Activated naive CD8-positive, alpha-beta T cell treated with anti-CD3 and anti-CD28 coated beads, Interleukin-2, amount 50 U/mL, for 16 hours (primary cell): ENCODE measurements at places on chromosomes 5 and 9.

- DNase-seq: no peak
These were observed 93.3 kb upstream of the SLC44A1 start for GRCh38 chr9:105150991-105151685.

- DNase-seq: no peak
These were observed 249.3 kb downstream of the DNAH5 start for GRCh38 chr5:13695076-13695712.

DNA sequence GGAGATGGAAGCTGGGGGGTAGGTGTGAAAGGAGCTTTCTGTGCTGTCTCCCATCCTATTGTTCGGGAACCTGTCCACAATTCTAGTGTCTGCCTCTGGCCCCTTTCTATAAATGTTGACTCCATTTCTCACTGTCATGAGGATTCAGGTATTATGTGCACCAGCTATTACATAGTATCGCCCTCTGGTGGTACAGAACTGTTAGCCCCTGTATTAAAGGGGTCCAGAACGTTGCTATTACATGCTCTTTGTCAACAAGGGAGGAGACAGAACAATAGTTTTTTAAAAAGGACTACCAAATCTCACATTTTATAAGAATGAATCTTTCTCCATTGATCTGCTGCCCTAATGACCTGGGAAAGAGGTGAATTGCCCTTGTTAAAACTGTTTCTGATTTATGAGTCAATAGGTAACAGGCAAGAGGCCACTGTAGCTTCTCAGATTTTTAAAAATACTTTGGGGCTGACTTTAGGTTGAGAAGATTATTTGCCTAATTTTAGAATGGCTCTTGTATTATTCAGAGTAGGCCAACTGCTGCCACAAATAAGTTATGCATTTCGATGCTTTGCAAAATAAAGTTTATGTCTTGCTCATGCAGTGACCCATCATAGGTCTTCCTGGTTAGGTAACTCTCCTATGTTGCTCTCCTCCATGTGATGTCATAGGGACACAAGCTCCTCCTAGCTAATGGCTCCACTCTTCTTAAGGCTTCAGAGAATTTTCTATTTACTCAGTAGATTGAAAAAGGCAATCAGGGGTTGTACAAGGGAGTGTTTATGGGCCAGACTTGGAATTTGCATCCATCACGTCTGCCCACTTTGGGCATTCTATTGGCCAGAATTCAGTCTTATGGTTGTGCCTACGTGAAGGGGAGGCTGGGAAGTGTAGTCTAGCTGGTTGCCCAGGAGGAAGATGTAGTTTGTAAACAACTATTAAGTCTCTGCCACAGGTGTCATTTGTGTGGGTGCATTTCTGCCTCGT, 20.8 kb downstream of the DCANP1 start:
- DNase-seq: no peak

DNA sequence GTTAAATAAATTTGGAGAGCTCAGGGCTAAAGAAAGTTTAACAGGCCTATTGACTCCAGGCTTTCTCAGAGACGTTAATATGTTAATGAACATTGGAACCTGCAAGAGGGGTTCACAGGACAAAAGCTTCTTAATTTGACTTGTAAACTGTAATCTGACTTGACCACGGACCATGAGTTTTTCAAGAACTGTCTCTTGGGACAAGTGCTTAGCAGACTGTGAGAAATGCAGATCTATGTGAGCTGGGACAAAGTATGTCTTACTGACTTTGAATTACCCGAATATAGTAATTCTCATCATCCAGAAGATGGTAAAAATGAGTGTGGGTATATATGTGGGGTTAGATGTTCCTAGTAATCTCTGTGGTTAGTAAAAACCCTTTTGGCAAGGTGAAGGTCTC, 186.6 kb downstream of the ATP10B start:
- no peak for DNase-seq

DNA sequence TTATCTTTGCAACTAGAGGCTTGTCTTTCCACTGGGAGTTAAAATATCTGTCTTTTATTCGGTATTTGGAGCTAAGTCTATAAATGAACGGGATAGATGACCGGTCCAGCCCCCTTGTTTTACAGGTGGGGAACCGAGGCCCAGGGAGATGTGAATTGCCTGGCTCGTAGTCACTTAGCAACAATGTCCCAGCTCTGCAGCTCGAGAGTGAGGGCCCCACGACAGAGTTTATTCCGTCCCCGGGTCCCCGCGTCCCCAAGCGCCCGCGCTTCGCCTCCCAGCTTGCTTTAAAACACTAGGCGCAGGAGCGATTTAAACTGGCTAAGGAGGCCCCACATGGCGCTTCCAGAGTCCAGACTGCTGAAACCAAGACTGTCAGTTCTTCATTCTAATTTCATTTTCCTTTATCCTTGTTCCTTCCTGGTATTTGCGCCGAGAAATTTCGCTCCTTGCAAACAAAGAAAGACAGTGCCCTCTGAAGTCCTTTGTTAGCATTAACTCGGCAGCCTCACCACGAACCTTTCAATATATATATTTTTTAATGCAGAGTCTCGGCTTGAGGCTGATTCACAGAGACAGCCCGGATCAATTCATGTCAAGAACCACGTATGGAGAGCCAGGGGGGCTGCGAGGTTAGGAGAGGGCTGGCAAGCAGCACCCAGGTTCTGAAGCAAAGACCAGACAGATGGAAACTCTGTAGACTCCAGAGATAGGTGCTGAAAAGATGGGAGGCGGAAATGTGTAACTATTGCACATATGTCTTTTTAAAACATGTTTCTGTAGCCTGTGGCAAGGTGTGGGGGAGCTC, 1.4 kb upstream of the ENC1 start:
- no peak for DNase-seq

DNA sequence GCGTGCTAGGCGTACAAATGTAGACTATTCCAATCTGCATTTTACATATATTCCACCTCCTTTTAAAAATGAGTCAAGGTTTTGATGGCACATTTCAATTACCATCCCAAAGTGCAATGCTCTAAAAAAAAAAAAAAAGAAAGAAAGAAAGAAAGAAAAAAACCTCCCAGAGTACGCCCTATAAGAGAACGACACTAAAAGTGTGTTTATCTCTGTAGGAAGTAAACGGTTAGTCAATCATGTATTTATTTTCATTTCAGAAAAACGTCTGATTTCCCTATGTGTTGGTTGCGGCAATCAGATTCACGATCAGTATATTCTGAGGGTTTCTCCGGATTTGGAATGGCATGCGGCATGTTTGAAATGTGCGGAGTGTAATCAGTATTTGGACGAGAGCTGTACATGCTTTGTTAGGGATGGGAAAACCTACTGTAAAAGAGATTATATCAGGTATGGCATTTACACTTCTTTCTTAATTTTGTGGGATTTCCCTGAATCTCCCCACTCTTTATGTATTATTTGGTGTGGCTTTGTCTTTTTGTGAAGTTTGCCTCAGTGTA, 1.1 kb downstream of the ISL1 start:
- DNase-seq: no peak

- DNase-seq: no peak
These were observed 120.6 kb upstream of the PUM3 start for GRCh38 chr9:2964470-2964869.

DNA sequence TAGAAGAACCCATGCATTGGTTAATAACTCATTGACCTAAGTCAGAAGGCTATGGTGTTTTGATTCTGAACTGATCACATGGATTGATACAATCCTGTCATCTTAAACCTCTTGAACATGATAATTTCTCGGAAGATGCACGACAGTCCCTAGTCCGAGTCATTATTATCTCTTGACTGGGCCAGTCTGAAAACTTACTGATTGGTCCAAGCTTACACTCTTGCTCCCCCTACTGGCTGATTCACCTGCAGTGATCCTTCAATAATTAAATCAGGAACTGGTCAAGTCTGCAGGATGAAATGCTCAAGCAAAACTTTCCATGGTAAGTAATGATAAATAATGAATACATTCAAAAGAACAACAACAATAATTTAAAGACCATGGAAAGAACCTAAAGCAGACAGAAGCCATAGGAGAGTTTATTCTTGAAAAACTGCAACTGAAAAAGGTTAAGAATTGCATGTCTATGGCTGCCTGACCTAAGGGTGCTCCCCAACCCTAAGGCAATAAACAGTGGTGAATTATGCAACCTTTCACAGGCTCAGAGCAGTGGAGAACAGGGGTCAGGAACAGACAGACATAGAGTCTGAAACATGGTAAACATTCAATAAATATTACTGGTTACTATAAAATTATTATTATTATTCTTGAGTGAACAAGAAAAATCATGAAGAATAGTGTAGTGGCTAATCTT, 79.3 kb downstream of the BRINP1 start:
- no peak for DNase-seq

DNA sequence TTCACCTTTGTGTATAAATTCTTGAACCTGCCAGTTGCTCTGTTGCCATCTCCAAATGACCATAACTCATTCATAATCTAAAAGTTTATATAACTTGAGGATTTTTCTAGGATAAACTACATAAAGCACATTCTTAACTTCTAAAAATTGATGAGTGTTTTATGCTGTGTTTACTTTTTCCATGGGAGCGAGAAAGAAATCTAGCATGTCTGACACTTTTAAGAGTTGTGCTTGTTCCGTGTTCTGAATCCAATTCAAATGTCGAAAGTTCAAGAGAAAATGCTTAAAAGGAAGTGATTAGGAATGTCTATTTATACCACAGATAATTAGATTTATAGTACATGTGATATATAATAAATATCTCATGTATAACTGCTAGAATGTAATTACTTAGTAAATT, 154.4 kb downstream of the DEPDC1B start:
- DNase-seq: no peak

GRCh38 chr9:136529516-136530460, 16.1 kb downstream of the NOTCH1 start:
- DNase-seq: no peak

GRCh38 chr9:114905170-114905940, 25.0 kb downstream of the TNFSF8 start:
- DNase-seq: no peak

- no peak for DNase-seq
These were observed 14.5 kb downstream of the SLC6A18 start for GRCh38 chr5:1239505-1240251.

DNA sequence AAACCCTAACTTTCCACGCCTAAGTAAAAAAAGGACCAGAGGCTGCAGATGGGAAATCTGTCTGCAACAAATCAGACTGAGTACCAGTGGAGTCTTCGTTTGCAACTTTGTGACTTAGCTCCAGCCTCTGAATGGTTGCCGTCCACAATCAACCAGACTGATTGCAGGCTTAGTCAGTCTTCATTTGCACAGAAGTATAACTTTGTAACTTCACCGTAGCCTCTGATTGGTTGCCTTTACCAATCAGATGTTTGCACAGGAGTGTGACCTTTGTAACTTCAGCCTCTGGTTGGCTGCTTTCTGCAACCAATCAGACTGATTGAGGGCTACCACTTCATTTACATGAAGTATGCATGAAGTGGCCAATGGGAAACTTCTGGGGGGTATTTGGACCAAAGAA, 53.7 kb downstream of the TGFBR1 start:
- no peak for DNase-seq

DNA sequence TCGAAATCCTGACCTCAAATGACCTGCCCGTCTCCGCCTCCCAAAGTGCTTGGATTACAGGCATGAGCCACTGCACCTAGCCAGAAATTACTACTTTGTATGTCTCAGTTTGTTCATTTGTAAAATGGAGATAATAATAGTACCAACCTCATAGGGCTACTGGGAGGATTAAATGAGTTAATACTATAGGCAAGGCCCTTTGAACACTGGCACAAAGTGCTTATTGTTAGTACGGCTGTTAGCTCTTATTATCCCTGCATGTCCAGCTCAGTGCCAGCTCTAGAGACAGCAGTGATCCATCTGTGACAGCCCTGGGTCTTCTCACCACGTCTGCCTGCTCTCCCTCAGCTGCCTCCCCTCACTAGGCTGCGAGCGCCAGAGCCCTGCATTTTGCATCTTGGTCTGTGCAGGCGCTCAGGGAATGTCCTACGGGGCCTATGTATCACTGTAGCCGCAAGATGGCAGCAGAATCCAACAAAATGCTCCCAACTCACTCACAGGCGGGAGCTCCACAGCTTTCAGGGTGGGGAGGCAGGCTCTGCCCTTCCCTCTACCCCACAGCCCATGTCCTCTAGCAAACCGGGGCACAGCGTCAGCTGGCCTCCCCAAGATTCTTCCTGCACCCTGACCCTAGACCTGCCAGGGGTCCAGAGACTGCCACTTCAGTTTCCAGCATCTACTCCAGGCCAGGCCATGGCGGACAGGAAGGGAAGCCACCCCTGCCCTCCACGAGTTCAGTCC, 17.7 kb upstream of the AKNA start:
- peak; percentile 63 for DNase-seq

DNA sequence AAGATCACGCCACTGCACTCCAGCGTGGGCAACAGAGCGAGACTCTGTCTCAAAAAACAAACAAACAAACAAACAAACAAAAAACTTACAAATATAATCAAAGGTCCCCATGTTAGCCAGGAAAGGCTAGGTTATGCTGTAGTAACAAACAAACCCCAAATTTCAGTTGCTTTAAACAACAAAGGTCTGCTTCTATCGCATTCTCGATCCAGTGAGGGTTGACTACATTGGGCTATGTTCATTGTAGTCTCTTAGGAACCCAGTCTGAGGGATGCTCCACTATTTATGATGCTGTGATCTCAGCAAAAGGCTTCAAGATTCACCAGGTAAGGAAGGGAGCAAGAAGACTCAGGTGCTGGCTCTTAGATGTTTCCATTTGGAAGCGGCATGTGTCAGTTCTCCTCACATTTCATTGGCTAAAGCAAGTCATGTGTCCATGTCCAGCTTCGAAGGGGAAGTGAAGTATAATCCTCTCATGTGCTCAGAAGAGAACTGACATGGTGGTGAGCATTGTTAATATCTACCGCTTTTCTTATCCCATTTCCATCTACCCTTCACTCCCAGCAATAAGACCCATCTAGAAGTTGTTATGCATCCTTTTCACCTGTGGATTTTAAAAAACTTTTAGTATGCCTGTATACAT, 26.5 kb upstream of the NEK6 start:
- DNase-seq: no peak

DNA sequence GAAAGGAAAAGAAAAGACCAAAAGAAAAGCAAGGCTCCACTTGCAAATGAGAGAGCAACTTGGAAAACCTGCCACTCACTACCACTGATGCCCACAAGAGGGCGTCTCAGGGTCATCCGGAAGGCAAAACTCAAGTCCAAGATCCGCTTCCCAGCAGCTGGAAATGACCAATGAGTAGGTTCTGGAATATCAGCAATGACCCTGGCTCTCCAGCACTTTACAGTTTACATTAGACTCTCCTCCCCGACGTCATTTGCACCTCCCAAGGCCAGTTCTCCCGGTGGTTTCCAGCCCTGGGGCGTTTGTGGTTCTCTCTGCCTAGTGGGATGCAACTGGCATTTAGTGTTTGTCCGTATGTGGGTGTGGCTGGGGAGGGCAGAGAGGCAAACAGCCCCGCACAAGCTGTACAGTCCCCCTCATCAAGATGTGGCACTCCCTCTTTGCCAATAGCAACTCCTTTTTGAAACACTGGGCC, 193.8 kb upstream of the ZNF618 start:
- DNase-seq: no peak

- no peak for DNase-seq
These were observed 12.2 kb downstream of the IPO11 start for GRCh38 chr5:62424763-62425162.

- no peak for DNase-seq
These were observed at the start of gene RGS3 for GRCh38 chr9:113463418-113464285. Gene RGS3 (plus strand): TSS chr9:113463727. CDS start chr9:113463803, 76 bp downstream.

GRCh38 chr9:79570448-79571308, 1.1 kb upstream of the TLE4 start:
- no peak for DNase-seq

GRCh38 chr9:129619787-129620668, 873 bp downstream of the C9orf50 start:
- DNase-seq: no peak
